ENCODE measurements at places on chromosomes 16 and 17.

DNA sequence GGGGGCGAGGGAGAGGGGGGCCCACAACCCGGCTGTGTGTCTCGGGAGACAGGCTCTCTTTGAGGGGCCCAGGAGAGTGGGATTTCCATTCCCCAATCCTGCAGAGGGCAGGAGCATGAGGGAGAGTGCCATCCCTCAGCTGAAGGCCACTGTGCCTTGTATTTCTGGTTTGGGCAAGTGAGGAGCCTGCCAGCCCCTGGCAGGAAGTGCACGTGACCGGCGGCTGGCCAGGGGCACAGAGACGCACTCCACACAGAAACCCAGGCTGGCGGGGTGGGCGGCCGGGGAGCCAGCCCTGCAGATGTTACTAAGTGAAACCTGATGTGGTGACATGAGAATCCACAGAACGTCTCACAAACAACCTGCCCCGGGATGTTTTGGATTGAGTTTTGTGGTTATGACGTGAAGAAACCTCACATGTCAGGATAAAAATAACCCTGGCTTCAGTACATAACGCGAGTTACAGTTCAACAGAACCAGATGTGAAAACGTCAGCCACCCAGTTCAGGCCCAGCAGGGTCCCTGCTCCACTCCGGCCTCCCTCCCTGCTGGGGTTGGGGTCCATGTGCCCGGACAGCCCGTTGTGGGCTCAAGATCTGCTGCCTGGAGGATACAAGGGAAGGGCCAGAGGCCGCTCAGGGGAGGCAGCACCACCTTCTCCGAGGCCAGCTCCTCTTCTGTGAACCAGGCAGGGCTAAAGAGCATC lies 51.7 kb upstream of the MTSS2 start:
- DNase-seq = peak; percentile 92

- peak; percentile 52 for DNase-seq
Observed at GRCh38 chr17:27760069-27760885, 40.1 kb downstream of the NOS2 start.

DNA sequence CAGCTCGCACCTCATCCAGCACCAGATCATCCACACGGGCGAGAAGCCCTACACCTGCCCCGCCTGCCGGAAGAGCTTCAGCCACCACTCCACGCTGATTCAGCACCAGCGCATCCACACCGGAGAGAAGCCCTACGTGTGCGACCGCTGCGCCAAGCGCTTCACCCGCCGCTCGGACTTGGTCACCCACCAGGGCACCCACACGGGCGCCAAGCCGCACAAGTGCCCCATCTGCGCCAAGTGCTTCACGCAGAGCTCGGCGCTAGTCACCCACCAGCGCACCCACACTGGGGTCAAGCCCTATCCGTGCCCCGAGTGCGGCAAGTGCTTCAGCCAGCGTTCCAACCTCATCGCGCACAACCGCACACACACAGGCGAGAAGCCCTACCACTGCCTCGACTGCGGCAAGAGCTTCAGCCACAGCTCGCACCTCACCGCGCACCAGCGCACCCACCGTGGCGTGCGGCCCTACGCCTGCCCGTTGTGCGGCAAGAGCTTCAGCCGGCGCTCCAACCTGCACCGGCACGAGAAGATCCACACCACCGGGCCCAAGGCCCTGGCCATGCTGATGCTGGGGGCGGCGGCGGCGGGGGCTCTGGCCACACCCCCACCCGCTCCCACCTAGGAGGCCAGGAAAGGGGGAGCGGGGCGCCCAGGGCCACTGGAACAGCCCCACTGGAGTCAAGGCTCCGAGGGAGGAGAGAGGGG lies 7.5 kb downstream of the ZNF205 start:
- no peak for DNase-seq

- peak; percentile 82 for DNase-seq
Observed at GRCh38 chr17:43740541-43740940, 18.1 kb downstream of the SOST start.

DNA sequence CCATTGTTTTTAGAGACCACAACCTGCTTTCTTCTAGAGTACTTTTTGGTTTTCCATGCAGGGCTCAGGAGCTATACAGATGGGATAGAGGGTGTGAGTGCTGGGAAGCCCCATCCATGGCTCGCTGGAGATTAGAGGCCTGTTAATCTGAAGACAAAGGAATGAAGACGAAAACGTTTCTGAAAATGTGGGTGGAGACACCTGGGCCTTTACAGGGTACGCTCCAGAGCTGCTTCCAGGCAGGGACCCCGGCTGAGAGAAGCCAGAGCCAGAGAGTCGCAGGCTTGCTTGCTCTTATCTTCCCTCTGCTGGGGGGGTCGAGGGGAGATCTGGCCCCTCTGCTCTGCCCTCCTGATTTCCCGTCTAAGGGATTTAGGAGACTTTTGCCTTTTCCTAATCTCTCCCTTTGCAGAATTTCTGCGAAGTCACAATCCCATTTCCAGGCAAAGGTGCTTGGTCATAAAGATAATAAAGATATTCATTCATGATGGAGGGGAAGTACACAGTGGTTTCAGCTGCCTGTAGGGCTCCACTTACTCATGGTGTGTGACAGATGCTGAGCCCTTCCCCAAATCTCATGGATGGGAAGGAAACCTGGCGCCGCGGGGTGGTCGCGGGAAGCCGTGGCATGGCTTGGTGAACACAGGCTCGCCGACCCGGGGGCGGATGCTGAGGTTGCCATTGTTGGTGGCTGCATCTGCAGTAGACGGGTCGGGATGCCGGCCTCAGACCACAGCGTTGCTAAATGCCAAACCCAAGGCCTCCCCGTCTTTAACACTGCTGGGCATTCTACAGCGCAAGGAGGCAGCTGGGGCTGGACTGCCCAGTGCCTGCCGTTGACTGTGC lies 4.8 kb upstream of the SOCS3 start:
- no peak for DNase-seq

GRCh38 chr16:85281181-85281580 lies 168.9 kb upstream of the CIBAR2 start:
- DNase-seq = no peak

GRCh38 chr16:48011878-48012658 lies 143.7 kb downstream of the ABCC12 start:
- DNase-seq = no peak

- DNase-seq = no peak
Observed at GRCh38 chr16:20647736-20648135, 49.7 kb downstream of the ACSM1 start.

- DNase-seq = no peak
Observed at GRCh38 chr16:75099738-75100602, 16.6 kb downstream of the LDHD start.

GRCh38 chr17:78667091-78667490 lies 89.9 kb upstream of the DNAH17 start:
- DNase-seq = no peak

GRCh38 chr16:84729716-84730320 lies 30.0 kb downstream of the USP10 start:
- DNase-seq = no peak

GRCh38 chr16:3283543-3284447 lies 504 bp downstream of the ZNF263 start:
- no peak for DNase-seq

DNA sequence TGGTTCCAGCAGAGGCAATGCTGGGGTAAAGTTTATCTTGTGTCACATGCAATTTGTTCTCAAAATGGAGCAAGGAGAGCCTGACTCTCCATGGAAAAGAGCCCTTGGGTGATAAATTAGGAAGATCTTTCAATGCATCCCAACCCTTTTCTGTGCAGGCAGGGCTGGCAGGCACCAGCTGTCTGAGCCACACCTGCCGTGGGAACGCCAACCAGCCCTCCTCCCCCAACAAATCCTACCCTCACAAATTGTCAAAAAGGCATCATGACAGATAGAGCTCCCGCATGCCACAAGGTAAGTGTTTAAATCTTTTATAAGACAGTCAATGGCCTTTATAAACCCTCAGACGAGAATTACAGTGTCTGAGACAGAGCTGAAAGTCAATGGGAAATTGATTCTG lies 418.5 kb upstream of the CDH5 start:
- no peak for DNase-seq

DNA sequence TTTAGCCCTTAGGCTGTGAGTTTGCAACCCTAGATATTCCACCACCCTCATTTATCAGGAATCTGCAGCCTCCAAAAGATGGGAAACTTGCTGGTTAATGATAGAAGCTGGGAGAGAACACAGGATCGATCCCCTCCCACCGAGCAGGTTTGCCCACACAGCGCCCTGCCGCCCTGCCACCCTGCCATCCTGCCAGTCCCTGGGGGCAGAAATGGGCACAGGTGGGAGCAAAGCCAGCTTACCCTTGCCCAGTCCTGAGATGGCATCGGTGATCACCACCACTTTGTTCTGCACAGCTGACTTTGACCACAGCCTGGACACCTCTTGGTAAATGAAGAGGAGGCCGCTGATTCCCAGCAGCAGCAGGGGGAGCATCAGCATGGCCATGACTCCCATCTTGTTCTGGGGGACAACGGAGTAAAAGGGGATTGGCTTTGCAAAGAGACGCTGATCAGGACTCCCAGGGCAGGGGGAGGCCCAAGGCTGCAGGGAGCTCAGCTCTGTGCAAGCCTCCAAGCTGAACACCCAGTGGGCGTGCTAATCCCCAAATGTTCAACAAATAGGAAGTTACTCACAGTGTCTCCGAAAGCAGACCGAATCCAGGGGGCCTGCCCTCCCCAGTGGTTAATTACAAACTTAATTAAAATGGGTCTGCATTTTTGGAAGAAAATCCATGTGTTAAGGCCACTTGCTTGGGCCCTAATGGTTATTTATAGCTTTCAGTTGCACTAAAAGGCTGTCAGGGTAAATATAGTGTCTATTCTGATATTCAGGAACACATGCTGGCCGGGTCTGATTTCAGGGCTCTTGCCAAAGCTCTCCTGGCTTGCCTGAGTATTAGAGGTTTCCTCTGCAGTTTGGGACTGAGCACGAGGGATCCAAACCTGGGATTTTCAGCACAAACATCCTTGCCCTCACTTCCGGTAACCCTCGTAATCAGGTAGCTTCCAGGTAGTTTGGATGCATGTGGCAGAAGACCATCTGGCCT lies at the start of gene DHRS7C:
Gene DHRS7C, minus strand, starts transcription at position 704 of the 988 bp plus-strand sequence. Its CDS starts 308 bp downstream, at position 396.
- DNase-seq = no peak

DNA sequence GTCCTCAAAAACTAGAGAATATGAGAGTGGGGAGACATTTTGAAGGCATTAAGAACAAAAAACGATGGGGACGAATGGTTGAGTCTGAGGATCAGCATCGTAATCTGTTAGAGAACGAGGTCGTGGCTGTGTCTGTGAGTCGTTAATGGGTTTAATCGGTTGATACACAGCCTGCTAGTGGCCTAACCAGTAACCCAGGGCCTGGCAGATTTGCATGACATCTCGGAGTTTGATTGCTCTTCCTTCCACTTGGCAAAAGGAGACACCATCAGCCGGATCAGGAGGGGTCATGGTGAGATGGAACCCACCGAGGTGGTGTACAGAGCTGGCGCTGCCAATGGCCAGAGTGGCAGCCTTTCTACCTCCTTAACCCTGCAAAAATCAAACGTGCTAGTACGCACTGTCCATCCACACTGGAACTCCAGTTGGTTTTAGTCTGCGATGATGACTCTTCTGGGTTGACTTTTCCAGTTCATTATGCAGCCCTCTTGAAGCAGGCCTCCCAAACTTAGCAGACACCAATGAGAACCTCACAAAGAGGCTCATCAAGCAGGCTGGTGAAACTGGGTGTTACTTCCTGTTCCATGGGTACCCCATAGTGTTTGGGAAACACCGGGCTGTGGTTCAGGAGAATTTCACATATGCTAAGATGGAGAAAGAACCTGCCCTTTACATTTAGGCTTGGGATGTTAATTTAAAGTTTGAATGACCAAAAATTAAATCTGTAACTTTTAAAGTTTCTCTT lies 4.1 kb downstream of the HS3ST3B1 start:
- no peak for DNase-seq

- DNase-seq = no peak
Observed at GRCh38 chr17:10748531-10749181, 18.8 kb upstream of the TMEM220 start.

DNA sequence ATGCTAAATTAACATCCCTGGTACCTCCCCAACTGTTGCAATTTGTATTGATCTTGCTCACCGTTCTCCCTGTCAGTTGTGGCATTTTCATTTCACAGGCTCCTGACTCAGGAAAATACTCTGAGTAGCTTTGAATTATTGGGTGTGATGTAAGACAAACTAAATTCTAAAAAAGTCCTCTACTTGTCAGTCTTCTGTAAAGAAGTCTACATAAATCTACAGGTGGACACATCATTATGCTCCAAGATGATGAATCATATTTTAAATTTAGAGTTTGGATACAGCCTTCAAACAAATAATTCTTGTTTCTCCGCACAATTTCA lies 47.2 kb downstream of the MARCHF10 start:
- no peak for DNase-seq

DNA sequence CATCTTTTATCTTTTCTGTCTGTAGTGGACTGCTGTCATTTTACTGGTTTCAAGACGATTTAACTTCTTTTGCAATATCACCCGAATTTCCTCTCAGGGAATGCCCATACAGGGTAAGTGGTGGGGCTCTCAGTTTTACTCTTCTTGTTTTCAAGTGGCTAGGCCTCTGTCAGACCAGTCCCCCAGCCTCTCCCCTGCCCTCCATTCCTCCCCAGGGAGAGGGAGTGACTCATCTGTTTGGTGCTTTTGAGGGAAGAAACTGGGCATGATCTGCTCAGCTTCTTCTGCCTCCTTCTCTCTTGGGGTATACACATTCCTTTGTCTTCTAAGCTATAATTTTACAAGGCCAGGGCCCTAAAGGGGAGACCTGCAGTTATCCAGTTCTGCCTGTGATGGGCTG lies 332.0 kb downstream of the CBLN1 start:
- no peak for DNase-seq

- DNase-seq = no peak
Observed at GRCh38 chr16:51892293-51893007, 654.5 kb downstream of the TOX3 start.

GRCh38 chr17:64343071-64343774 lies 47.4 kb downstream of the PECAM1 start:
- DNase-seq = no peak

DNA sequence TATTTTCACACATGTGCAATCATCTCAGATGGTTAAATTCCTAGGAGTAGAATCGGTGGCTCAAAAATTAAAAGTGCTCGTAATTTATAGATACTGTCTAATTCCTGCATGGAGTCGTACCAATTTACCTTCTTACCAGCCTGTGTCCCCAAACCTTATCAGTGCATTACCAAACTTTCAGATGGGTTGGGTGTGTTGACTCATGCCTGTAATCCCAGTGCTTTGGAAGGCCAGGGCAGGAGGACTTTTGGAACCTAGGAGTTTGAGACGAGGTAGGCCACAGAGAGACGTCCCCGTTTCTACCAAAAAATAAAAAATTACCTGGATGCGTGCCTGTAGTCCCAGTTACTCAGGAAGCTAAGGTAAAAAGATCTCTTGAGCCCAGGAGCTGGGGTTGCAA lies 34.5 kb upstream of the GPRC5B start:
- DNase-seq = no peak
